Neural crest cell (in vitro differentiated cells): ENCODE measurements at places on chromosomes 4 and X. TPM values are rescaled to one million over a fixed set of nuclear protein-coding genes. Genes with fewer than 3 reads are reported as not detected.

GRCh38 chrX:124534536-124534935 is 188.2 kb downstream of the SH2D1A start:
- DNase-seq: no peak

DNA sequence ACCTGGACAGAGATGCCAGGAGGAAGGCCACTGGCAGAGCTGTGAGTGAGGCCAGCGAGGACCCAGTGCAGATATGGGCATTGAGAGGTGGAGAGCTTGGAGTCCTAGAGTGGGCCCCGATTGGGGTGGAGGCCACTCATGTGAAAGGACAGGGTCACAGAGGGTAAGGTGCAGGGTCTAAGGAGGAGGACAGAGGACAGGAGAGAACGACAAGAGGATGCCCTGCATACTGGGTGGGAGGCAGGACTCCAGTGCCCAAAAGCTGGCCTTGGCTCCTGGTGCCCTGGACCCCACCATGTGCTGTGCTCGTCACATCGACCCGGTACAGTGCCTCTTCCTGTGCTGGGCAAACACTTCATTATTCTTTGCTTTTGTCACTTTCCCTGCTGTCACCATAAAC is 66.7 kb downstream of the NAT8L start:
- DNase-seq: no peak

DNA sequence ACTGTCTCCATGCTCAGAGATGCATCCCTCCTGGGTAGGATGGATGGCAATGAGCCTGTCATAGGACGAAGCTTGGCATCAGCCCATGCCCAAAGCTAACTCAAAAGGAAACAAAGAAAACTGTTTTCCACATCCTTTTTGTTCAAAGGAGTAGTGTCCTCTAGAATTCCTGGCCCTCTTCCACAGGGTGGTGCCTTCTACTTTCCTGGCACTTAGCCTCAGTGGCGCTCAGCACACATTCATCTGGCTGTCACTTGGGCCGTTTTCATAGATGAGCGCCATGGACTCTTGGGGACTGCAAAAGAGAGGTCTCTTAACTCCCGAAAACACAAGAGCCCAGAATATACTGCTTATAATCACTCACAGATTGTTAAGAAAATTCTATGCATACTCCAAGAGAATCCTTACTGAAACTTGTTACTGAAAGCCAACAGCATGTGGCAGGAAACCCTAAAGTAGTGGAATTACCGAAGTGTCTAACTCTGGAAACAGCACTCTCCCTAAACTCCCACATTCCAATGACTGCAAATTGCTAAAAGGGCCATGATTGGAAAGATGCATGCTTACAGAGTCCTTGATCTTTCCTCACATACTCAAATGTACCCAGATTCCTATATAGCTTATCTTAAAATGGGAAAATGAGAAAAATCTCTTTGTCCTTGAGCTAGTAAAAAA is 110.0 kb downstream of the HS6ST2 start:
- DNase-seq: no peak

DNA sequence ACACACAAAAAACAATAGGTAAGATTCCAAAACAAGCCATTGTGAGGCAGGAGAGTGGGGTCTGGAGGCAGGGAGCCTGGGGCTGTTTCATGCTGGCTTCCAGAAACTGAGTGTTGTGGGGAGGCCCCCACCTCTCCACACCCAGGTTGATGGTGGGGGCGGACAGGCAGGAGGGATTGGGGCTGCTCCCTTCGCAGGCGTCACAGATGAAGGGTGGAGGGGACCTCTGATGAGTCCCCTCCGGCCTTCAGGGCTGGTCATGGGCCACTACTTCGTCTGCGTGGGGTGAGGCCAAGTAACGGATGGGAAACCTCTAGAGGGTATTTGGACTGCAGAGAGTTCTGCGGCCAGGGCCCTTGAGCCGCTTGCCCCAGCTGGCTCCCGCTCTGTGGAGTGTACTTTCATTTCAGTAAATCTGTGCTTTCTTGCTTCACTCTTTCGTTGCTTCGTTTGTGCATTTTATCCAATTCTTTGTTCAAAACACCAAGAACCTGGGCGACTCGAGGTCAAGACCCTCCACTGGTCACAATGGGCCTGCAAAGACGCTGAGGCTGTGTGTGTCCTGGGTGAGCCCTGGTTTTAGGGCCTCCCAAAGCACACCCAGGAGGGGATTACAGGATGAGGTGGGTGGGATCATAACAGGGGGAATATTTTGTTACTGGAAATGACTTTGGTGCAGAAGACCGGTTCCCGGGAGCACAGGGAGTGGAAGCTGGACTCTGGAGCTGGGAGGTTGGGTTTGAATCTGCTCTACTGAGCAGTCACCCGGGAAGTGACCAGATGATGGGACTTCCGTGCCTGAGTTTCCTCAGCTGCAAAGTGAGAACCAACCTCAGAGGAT is 83.7 kb upstream of the ADRA2C start:
- DNase-seq: no peak

DNA sequence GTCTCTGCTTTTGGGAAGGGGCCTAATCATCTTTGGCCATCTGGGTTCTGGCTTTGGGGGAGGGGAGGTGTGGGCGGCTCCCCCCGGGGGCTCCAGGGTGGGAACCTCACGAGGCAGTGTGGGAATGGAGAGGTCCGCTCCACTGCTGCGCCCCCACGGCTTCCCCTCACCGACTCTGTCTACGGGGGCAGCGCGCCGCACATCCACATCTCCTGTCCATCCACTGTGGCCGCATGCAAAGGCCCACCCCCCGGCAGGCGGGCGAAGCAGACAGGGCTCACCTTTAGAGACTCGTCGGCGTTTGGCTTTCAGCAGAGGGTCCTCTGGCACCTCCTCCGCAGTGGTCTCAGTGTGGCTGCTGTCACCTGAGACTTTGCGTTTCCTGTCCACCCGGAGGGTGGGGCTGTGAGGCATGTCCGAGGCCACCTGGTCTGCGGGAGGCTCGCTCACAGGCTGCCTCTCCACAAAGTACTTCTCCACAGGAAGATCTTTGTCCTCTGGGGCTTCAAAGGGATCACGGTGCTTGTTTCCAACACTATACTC is 33.6 kb downstream of the BCOR start:
- DNase-seq: no peak

- DNase-seq: no peak
Measured at GRCh38 chrX:57951666-57952319, 41.5 kb upstream of the ZXDA start.

Gene TRPC5OS
- total RNA-seq: not detected in 2 replicates

Gene UNC5C
- total RNA-seq: 6.5 and 7.8 TPM in 2 replicates
